ENCODE measurements at places on chromosomes 3 and 15.
A peak's percentile ranks its signal among the peaks of the same experiment; 100 is the strongest.

- no peak for DNase-seq
Observed at GRCh38 chr3:184645336-184645735, 66.5 kb downstream of the MAGEF1 start.

- no peak for DNase-seq
Observed at GRCh38 chr3:39542588-39542988, 75.1 kb downstream of the MOBP start.

- no peak for DNase-seq
Observed at GRCh38 chr3:52503788-52504424, 8.8 kb downstream of the STAB1 start.

DNA sequence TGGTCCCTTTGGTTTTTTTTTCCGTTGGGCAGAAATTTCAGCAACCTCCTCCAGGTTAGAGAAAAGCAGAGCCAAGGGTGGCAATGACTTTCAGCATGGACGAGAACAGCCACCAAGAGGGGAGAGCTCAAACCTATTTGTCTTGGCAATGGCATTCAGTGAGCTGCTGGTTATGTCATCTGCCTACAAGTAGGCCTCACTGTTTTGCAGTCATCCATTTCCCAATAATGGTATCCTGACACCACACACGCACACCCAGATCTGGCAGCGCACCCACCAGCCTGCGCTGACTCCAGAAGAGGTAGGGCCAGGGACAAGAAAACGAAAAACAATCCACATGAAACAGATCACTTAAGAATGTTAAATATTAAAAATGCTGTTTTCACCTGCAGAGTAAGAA, 92.3 kb downstream of the MAGI1 start:
- DNase-seq, result peak; percentile 26

- no peak for DNase-seq
Observed at GRCh38 chr15:90761629-90762028, 44.5 kb downstream of the BLM start.

- DNase-seq, result peak; percentile 15
Observed at GRCh38 chr15:66622591-66623022, 56.8 kb upstream of the LCTL start.

GRCh38 chr15:26698555-26698954, 74.3 kb downstream of the GABRB3 start:
- DNase-seq, result no peak

GRCh38 chr15:90106522-90107117, 4.4 kb upstream of the IDH2 start:
- peak; percentile 75 for DNase-seq

- DNase-seq, result peak; percentile 2
Observed at GRCh38 chr15:28786521-28786920, 61.9 kb downstream of the GOLGA6L7 start.

- DNase-seq, result no peak
Observed at GRCh38 chr3:171255236-171255806, 204.9 kb downstream of the TNIK start.

DNA sequence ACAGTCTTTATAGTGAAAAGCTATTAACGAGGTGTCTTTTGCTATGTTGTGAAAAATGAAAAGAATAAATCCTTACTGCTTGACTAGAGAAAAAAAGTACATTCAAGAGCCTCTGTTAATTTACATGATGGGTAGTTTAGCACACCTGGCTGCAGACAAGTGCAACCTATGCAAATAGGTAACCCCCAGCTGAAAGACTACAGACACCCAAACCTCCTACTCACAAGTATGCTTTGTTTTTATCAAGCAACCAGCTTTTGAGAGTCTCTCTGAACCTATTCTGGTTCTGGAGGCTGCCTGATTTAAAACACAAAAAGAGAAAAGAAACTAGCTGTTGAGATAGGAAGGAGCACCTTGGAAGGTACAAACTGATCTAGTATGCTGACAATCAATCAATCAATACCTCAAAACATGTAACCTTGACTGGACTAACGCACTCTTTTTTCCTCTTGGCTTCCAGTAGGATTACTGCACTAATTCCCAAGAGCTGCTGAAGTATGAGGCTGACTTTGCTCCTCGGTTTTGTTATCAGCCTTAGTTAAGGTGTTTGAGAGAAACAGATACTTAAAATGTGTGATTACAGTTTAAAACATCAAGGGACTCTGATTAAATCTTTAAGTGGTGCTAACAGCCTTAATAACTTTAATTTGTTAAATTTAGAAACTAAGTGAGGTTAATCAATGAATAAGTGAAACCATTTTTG, 63.6 kb downstream of the OSBPL10 start:
- DNase-seq, result no peak

DNA sequence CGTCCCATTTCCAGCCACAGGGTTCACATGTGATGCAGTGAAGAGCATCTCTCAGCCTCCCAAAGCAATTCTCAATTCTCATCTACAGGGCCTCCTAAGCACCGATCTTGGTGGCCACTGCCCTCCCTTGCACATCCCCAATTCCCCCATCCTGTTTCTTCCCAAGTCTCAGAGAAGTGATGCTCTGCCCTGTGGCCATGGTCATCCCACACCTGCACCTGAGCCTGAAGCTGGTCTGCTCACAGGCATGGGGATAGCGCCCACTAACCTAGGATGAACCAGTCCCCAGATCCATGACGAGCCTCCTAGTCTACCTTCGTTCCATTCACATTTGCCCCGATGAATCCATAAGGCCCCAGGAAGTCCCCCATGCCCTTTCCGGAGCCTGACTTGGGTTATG, 201.5 kb downstream of the UACA start:
- DNase-seq, result no peak

GRCh38 chr15:42471002-42471401, 19.9 kb downstream of the ZNF106 start:
- DNase-seq, result no peak

GRCh38 chr15:94400526-94401298, 169.4 kb downstream of the MCTP2 start:
- no peak for DNase-seq

- no peak for DNase-seq
Observed at GRCh38 chr3:15207836-15208504, 1.9 kb downstream of the CAPN7 start.

- no peak for DNase-seq
Observed at GRCh38 chr3:15321349-15321748, 11.0 kb downstream of the SH3BP5 start.

DNA sequence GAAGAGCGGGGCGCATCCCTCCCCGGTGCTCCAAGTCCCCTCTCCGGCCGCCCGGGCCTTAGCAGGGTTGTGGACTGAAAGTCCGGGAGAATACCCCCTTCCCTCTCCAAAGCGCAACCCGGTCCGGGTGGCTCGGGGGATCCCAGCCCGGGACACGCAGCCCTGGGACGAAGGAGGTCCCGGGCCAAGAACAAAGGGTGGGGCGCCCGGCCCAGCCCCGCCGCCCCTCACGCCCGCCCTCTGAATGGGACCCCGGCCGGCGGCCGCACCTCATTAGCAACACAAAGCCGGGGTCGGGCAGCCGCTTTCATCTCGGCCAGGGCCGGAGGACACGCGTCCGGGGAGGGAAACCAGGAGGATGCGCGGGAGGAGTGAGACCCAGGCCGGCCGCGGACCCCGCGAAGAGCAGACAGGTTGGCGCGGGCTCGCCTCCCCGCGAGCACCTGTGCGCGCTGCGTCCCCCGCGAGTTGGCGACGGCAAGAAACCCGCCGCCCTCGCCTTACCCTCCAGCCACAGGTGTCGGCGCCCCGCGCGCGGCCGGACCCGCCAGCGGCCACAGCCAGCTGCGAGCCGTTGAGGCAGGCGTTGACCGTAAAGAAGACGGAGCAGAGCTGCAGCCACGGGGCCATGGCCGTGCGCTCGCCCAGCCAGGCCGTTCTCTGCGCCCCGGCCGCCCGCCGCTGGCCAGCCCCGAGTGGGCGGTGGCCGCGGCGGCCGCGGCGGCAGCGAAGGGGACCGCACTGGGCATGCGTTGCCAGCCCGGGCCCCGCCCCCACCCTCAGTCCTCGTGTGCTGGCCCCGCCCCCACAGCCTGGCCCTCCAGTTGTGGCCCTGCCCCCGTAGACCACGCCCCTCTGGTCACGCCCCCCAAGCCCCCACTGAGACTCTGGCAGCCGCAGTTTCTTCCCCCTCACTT, at the start of gene IL17RD:
IL17RD (minus strand) TSS at position 697 of the 917 bp plus-strand sequence; CDS start at position 630, 67 bp downstream.
- DNase-seq, result peak; percentile 76

GRCh38 chr15:80706161-80706560, 11.1 kb downstream of the ABHD17C start:
- no peak for DNase-seq

DNA sequence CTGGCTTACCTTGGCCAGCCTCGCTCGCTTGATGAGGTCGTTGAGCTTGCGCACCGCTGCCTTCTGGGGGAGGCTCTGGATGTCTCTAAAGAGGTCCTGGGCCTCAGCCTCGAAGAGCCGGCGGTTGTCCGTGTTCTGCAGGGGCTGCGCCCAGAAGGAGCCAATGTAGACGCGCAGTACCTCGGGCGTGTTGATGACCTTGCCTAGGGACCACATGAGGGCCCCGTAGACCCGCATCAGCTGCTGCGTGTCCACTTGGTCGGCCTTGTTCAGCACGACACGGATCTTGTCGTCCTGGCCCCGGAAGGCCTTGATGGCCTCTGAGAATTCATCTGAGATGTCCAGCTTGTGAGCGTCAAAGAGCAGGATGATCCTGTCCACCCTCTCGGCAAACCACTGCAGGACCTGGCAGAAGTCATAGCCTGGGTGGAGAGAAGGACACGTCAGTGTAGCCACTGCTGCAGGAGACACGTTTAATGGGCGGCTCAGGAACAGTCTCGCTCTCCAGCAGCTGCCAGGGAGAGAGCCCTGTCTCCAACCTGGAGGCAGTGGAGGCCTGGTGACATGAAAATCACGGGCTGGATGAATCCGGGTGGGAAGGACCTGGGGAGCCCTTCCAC, 25.5 kb upstream of the SPTBN5 start:
- DNase-seq, result no peak

DNA sequence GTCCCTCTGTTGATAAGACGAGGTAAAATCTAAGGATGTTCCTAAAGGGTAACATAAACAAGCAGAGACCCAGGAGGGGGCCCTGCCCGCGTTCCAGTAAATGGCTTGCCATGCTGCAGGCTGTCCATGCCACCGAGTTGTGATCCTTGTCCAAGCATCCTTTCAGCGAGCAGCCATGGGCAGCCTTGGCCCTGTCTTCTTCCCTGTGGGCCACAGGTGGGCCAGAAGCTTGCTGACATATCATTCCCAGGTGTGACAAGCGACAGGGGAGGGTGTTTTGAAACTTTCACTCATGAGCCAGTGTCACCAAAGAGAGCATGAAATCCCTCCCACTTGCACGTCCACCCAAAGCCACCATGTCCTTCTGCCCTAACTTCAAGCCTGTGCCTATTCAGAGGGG, 53.7 kb downstream of the PCSK6 start:
- DNase-seq, result no peak

DNA sequence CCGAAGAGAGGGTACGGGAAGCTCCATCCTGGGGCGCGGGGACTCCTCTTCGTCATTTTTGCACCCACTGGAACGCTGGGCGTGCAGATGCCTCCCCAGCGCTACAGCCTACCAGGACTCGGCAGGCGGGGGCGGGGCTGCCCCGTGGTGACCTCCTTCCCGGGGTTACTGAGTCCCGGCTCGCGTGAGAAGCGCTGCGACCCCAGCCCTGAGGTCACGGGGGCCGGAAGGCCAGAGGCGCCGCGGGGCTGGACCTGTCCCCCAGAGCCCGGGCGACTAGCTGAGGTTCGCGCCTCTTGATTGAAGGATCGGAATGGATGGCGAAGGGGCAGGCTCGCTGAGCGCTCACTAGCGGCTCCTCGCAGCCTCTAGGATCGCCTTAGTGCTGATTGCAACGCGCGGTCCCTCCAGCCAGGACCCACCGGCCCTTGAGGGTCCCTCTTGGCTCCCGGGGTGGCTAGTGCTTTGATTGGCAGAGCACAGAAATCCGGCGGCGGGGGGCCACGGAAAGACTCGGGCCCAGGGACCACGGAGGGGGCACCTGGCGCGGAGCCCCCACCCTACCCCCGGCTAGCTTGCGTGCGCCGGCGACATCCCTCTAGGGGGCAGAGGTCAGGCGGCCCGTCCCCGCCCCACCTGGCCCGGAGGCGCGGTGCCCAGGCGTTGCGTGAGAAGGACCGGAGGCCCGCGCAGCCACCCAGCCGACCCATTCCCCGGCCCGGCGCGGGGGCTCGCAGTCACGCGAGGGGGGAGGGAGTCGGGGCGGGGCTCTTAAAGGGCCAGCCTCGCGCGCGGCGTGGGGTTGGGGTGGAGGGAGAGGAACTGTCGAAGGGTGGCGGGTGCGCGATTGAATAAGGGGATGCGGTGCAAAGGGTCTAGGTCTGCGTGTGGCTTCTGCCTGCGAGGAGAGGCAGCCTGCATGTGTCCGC, 781 bp upstream of the CYP1A1 start:
- DNase-seq, result peak; percentile 16

DNA sequence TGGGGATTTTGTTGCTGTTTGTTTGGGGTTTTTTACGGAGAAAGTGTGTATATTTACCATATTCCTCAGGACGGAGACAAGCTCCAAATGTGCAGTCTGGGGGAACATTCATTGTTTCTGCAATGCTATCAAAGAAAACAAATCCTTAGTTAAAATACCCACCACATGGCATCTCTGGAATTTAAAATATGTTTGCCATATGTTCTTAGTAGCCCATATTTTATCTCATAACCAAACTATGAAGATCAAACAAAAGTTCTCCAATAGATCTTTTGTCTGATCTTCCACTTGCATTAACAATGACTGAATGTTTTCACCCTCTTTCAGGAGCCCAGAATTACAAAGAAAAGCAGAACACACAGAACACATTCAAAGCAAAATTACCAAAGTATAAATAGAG, 35.3 kb downstream of the EFHB start:
- peak; percentile 62 for DNase-seq

GRCh38 chr3:5002871-5003247, 23.6 kb downstream of the BHLHE40 start:
- no peak for DNase-seq

GRCh38 chr15:100601617-100602063, 344 bp downstream of the LINS1 start:
- no peak for DNase-seq

DNA sequence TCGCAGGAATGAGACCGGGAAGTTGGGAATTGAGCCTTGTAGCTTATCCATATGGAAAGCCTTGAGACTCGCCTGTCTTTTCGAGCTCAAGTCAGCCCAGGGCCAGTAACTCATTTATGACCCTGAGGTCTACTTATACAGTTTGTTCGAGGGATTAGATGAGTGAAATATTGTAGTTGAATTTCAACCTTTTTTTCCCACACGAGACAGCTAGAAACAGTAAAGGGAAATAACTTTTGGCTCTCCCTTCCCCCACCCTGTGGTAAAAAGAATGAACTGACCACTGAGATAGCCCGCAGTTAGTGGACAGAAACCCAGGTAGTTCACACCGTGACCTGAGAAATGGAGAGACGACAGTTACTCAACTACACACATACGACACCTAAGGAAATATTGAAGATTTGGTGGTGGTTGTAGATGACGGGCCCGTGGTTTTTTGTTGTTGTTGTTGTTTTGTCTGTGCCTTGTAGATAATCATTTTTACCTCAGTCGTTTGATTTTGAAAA, 841 bp downstream of the EIF3J start:
- DNase-seq, result no peak

All from fibroblast of skin of back (primary cell).